ENCODE measurements at places on chromosomes 7 and 10. TPM values are rescaled to one million over a fixed set of nuclear protein-coding genes. Genes with fewer than 3 reads are reported as not detected.

The PRSS2 gene
- total RNA-seq, result not detected

The CPA4 gene
- 20.0 TPM for total RNA-seq

The TDRD1 gene
- total RNA-seq, result not detected

The GNAI1 gene
- 68.9 TPM for total RNA-seq

The FAM3C gene
- total RNA-seq, result 21.6 TPM

The BMPER gene
- total RNA-seq, result 12.2 TPM

The BICC1 gene
- 64.7 TPM for total RNA-seq

The CAMK2B gene
- 0.26 TPM for total RNA-seq

The CPXM2 gene
- total RNA-seq, result 48.1 TPM

The ANAPC16 gene
- total RNA-seq, result 54.2 TPM

The TNPO3 gene
- total RNA-seq, result 55.0 TPM

The HOXA4 gene
- total RNA-seq, result 0.51 TPM

Measured in fibroblast of lung (primary cell).